ENCODE measurements at places on chromosomes 1 and 21. TPM values are rescaled to one million over a fixed set of nuclear protein-coding genes. Genes with fewer than 3 reads are reported as not detected.
A peak's percentile ranks its signal among the peaks of the same experiment; 100 is the strongest.

DNA sequence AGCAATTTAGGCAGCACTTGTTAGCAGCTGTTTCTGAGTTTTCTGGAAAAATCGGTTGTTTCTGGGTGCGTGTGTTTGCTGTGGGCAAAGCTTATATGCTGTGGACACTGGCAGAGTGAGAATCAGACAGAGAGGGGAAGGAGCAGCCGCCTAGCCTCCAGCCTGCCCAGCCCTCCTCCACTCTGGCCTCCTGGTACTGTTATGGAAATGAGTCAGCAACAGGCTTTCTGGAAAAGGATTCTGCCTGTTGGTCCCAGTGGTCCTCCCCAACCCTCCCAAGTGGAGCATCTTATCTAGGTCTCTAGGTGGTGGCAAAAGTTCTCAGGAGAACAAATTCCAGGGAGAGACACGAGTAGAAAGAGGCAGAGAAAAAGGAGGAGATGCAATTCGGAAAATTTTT is 42.2 kb upstream of the GOLT1A start:
- no peaks in the 10 kb centered on the region for H3K36me3 ChIP-seq
- H3K4me1 ChIP-seq, result no peaks in the 10 kb centered on the region
- DNase-seq, result no peak
- no peaks in the 10 kb centered on the region for H3K27me3 ChIP-seq

DNA sequence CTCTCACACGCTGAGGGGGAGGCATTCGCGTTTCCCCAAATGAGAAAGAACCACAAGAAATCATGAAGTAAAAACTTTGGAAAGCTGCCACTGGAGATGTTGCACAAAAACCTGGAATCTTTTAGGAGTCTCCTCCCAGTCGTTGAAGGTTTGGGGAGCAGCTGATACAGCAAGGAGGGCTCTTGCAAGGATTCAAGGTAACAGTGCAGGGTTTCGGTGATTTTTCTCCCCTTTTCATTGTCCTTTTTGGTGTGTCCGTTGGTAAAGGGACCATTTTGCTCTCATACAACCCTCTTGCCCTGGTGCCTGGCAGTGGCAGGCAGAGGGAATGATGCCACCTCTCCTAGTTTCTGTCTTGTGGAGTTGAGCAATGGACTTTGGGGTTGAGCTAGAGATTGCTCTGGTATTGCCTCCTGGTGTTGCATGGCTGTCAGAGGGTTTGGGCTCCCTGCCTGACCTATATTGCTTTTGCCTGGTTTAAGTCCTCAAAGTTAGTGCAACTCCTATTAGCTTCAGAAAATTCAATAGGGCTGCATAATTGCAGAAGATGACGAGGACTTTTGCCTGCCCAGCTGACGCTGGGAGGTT is 872 bp downstream of the BRINP2 start:
- no peaks in the 10 kb centered on the region for H3K36me3 ChIP-seq
- DNase-seq, result no peak
- H3K27ac ChIP-seq, result no peak overlapping the region
- H3K4me1 ChIP-seq, result peaks cover 2% of the 10 kb centered on the region

GRCh38 chr1:230196077-230196476 is 129.0 kb downstream of the GALNT2 start:
- H3K27me3 ChIP-seq, result no peaks in the 10 kb centered on the region
- H3K4me3 ChIP-seq, result no peak overlapping the region
- H3K36me3 ChIP-seq, result peaks cover 10% of the 10 kb centered on the region
- no peaks in the 10 kb centered on the region for H3K4me1 ChIP-seq
- no peak for DNase-seq
- H3K27ac ChIP-seq, result no peak overlapping the region

DNA sequence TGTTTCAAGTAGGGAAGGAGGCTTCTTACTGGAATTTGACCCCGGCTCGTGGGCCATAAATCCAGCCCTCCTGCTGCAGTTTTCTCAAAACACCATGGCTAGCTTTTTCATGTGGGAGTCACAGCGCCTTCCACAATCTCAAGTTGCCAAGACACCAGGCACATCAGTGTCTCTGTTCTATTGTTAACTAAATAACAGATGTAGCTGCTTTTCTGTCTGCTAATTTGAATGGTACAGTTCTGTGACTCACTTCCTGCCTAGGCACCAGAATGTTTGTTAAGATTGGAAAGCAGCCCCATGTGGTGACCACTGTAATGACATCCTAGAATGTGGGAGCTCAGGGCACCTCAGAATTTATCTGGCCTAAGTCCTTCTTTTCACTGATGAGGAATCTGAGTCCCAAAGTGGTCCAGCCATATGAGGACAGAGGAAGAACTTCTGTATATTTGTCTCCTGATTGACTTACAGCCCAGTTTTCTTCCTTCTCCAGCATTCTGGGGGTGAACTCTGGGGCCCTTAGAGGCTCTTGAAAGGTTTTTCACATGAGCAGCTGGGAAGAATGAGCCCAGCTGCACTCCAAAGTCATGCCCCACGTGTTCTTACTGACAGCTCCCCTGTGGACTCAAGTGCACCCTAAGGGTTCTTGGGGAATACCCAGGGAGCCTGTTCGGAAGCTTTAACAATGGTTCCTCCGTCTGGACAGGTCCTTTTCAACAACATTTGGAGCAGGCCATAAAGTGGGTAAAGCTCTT is 27.5 kb downstream of the TRIM45 start:
- DNase-seq, result peak; percentile 40
- peaks cover 6% of the 10 kb centered on the region for H3K36me3 ChIP-seq
- H3K4me1 ChIP-seq, result peaks cover 23% of the 10 kb centered on the region
- H3K27me3 ChIP-seq, result no peaks in the 10 kb centered on the region
- H3K27ac ChIP-seq, result peak overlapping the region; percentile 92

DNA sequence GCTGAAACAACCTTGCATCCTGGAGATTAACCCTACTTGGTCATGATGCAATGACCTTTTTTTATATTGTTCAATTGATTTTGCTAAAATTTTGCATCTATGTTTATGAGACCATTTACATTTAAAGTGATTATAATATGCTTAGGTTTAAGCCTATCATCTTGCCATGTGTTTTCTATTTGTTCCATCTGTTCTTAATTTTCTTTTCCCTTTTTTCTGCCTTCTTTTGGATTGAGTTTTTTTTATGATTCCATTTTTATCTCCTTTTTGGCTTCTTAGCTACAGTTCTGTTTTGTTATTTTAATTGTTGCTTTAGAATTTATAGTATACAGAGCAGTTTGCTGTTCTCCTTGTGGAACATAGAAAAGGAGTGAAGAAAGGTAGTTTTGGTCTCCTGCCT is 385.1 kb upstream of the USP24 start:
- H3K4me1 ChIP-seq, result no peaks in the 10 kb centered on the region
- DNase-seq, result no peak
- no peaks in the 10 kb centered on the region for H3K36me3 ChIP-seq
- no peak overlapping the region for H3K27ac ChIP-seq
- no peaks in the 10 kb centered on the region for H3K27me3 ChIP-seq

DNA sequence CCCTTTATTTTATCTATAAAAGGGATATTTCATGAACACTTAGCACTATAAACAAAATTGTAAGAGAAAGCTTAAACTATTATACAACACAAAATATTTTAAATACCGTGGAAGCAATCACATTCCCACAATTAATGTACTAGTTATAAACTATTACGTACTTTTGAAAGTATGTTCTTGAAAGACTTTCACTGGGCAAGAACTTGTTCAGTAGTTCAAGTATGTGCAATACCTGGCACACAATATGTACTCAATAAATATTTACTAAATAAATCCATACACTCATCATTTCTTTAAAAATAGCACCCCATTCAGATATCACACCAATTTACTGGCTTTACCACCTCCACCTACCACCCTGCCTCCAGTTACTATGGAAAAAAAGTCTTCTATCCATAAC is 12.6 kb upstream of the FMO2 start:
- DNase-seq, result no peak
- H3K36me3 ChIP-seq, result no peaks in the 10 kb centered on the region
- H3K4me1 ChIP-seq, result peaks cover 6% of the 10 kb centered on the region
- H3K4me3 ChIP-seq, result no peak overlapping the region

- no peaks in the 10 kb centered on the region for H3K36me3 ChIP-seq
- H3K4me1 ChIP-seq, result no peaks in the 10 kb centered on the region
- DNase-seq, result no peak
- H3K27me3 ChIP-seq, result peaks cover 59% of the 10 kb centered on the region
Measured at GRCh38 chr1:22567197-22567596, 3.9 kb downstream of the EPHA8 start.

- H3K27ac ChIP-seq, result peak overlapping the region; percentile 94
- H3K27me3 ChIP-seq, result no peaks in the 10 kb centered on the region
- H3K4me3 ChIP-seq, result peak overlapping the region; percentile 53
- H3K36me3 ChIP-seq, result no peaks in the 10 kb centered on the region
- peak; percentile 98 for DNase-seq
- H3K4me1 ChIP-seq, result peaks cover 60% of the 10 kb centered on the region
Measured at GRCh38 chr21:28632755-28633408, 359.8 kb downstream of the LTN1 start.

Gene NTMT2
- polyA plus RNA-seq, result not detected

Gene PGLYRP4
- 3.8 TPM for polyA plus RNA-seq

All from keratinocyte (primary cell).